ENCODE measurements at places on chromosomes 3 and 15.

- no peak for DNase-seq
These were observed 77.4 kb upstream of the SLCO3A1 start for GRCh38 chr15:91776104-91776503.

- no peak for DNase-seq
These were observed 13.3 kb downstream of the ADAMTS7 start for GRCh38 chr15:78797951-78798350.

GRCh38 chr3:57999417-58000115, 8.7 kb upstream of the FLNB start:
- DNase-seq = no peak

DNA sequence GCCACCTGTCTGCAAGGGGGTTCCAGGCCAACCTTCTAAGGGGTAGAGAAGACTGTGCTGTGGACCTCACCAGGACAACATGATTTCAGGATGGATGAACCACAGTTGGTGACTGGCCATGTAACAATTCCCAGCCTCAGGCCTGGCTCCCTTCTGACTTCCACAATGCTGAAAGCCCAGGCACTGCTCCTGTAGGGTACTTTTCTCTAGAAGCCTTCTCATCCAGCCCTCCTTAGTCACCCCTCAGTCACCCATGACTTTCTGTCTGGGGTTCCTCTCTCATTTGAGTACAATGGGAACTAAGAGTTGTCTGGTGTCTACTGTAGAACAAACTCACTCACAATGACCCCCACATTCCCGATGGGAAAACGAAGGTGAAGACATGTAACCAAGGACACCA, 8.6 kb downstream of the ALS2CL start:
- no peak for DNase-seq

DNA sequence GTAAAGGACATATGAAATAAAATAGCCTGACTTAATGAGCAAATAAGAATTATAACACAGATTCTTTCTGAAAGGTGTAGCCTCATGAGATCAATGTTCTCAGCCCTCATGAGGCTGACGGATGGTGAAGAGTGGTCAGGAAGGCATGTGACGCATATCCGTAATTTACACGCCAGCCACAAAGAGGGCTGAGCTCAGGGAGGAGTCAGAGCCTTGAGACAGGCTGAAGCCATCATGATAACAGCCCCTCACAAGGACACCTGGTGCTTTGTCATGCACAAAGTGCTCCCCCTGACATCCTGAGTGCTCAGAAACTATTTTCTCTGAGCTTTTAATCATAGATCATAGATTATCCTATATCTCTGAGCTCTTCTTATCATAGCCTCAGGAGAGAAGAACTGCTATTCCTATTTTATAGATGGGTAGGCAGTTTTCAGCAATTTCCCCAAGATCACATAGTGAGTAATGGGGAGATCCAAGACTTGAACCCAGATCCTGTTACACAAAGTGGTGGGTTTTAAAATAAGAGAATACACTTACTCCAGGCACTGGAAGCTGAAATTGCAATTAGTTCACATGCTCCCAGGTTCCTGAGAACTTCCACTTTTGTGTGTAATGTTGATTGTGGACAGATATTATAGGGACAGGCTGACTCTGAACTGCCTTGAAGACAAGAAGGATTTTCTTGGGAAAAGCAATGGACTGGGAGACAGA, 267.1 kb downstream of the RPLP1 start:
- DNase-seq = no peak

GRCh38 chr3:31174079-31174478, 279.6 kb upstream of the GADL1 start:
- DNase-seq = no peak

- DNase-seq = no peak
These were observed 61.9 kb downstream of the ATP2B2 start for GRCh38 chr3:10443272-10444109.

DNA sequence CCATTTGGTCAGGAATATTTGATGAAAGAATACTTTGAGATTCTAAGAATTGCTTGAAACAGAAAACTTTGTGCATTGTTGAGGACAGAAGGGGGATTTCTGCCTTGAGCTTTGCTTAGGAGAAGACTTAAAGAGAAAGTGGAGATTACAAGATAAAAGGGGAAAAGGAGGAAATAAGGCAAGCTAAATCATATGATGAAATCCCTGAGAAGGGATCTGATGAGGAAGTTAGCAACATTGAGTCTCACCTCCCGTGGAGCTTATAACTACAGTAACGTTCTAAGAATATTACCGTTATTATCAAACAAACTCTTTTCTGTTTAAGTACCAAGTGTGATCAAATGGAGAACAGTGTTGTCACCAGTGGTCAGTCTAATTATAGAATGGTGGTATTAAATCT, 414.7 kb upstream of the NAALADL2 start:
- DNase-seq = no peak

DNA sequence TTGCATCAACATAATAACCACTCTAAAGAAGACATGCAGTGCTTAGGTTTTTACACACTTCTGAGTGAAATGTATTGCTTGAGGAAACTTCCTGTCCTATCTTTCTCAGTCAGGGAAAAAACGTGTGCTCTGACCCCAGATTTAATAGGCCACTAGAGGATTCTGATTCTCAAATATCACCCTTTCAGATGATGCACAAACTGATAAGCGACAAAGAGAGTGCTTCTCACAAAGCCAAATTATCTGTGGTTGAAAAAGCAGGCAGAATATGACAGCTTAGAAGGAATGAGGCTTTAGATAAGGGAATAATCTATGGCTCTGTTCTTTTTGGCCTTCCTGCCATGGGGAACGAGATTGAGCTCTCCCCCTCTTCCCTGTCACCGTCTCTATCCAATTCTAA, 583.4 kb upstream of the SGO1 start:
- DNase-seq = no peak

GRCh38 chr3:156648086-156648485, 26.3 kb upstream of the TIPARP start:
- no peak for DNase-seq

- no peak for DNase-seq
These were observed 190.7 kb downstream of the ZIC4 start for GRCh38 chr3:147215660-147216059.

DNA sequence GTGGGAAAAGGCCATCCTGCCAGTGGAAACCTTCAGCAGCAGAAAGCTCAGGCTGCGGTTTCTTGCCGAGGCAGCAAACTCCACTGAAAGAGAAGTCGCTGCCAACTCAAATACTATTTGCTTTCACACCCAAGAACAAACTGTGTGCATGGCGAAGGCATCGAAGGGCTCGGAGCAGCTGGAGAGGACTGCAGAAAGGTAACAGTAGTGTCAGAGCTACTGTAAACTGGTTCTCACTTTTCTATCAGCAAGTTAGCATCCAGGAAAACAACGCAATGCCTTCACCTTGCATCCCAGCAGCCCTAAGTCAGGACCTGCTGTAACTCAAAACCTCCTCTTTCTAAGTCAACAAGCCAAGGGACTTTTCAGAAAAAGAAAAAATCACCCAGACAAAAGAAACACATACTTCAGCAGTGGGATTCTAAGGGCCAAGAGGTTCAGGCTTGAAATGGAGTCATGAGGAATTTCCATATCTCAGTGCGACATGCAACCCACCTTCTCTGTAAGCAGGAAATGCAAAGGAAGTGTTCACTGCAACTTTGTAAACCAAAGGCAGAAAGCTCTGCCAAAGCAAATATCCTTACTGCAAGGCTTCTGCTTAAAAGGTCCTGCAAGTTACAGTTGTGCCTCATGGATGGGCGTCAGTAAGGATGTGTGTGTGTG, 193.5 kb downstream of the FOXP1 start:
- DNase-seq = no peak

GRCh38 chr15:25693321-25694238, 169.5 kb downstream of the ATP10A start:
- DNase-seq = no peak

DNA sequence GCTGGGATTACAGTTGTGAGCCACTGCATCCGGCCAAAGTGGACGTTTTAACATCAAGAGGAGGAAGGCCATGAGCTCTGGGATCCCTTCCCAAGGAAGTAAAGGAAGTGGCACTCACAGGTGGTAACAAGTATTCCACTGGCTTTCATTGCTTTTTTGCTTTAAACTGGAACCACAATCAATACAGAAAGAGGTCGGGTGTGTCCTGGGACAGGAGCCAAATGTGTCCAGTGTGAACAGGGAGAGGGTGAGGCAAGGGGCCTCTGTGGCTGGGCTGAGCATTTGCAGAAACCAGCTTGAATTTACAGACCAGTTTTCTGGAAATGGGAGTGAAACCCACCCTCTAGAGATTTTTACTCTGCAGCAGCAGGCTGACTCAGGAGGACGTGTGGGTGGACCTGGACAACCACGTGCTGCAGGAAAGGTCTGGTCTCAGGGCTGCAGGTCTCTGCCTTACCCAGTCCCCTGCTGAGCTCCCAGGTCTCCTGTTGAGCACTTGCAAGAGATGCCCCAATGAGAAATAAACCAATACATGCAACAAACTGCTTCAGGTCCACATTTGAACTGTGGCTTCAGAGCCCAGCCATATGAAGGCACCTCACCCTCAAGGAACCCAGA, 42.8 kb upstream of the TMEM115 start:
- no peak for DNase-seq

- no peak for DNase-seq
These were observed 383.1 kb downstream of the NAALADL2 start for GRCh38 chr3:175242243-175242642.

- DNase-seq = no peak
These were observed 177.5 kb upstream of the CGNL1 start for GRCh38 chr15:57198654-57199291.

DNA sequence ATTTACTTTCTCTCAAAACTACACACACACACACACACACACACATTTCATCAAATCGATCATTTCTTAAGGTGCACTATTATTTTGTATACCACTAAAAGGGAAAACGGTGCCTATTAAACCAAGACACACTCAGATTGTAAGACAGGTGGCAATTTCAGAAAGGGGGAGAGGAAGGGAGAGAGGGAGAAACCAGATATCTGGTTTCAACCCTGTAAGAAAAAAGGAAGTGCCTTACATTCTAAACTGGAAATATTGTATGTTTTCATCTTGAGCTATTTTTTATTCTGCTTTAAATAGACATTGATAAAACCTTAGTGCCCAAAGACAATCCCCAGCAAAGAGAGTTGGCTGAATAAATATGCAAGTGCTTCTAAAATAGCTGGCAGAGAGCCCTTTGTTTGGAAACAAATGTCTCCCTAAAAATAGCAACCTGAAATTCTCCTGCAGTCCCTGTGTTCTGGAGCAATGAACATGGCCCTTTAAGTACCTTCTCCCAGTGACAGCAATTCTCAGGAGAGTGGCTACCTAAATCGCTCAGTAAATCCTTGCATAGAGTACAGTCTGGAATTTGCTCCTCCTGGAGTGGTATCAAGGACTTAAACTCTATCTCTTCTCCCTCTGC, 85.7 kb downstream of the RARB start:
- no peak for DNase-seq

GRCh38 chr3:178969004-178969700, 102.5 kb downstream of the ZMAT3 start:
- no peak for DNase-seq

DNA sequence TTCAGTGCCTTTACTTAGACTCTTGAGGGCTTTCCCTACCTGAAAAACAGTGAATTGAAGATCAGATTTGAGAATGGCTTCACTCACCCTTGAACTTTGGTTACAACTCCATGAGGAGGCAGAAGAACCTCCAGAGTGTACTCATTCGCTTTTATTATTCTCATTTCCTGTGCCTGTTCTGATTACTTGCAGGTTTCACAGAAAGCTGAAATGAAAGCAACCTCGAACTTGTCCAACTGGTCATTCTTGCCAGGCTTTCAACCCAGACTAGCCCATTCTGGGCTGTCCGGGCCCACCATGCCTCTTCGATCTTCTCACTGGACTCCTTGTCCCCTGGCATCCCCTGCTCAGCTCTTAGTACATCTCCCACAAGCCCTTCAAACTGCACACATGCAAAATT, 20.2 kb upstream of the THUMPD3 start:
- no peak for DNase-seq

GRCh38 chr3:155594526-155595187, 150.2 kb downstream of the PLCH1 start:
- no peak for DNase-seq

DNA sequence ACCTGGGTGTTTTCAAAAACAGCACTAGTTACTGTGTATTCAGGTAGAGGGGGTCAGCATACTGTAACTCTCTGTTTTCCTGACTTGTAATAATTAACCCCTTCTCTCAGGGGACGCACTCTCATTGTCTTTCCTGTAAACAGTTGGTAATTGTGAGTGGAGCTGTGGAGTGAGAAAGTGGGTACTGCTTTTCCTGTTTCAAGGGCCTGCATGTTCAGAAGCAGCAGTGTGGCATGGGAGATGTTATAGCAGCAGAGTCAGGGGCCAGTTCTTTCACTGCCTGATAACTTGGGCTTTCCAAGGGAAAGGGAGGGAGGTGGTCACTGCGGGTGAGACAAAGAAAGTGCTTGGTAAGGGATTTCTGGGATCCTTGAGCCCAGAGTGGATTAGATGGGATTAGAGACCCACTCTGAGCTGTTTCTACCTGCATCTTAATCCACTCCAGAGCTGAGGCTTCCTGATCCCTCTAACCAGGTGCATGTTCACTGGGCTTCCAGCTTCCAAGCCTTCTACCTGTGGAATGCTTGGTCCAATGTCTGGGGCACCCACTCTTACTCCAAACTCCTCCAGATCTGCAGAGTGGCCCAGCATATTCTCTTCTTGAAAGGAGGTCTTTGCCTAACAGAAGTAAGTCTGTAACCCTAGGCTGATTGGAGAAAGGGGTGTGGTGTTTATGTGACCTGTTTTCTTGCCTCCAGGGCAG, 105.2 kb downstream of the RPLP1 start:
- no peak for DNase-seq

All from stimulated activated CD4-positive, alpha-beta T cell treated with anti-CD3 and anti-CD28 coated beads, Interleukin-1b, Interleukin-23, amount 100 ng/mL, for 1 hour (primary cell).